ENCODE measurements at places on chromosomes 6 and 20.

GRCh38 chr20:63333241-63333836 is 27.8 kb downstream of the CHRNA4 start:
- DNase-seq: no peak

GRCh38 chr20:1817577-1818211 is 77.5 kb upstream of the SIRPA start:
- no peak for DNase-seq

GRCh38 chr20:11982289-11982954 is 64.7 kb downstream of the BTBD3 start:
- no peak for DNase-seq

DNA sequence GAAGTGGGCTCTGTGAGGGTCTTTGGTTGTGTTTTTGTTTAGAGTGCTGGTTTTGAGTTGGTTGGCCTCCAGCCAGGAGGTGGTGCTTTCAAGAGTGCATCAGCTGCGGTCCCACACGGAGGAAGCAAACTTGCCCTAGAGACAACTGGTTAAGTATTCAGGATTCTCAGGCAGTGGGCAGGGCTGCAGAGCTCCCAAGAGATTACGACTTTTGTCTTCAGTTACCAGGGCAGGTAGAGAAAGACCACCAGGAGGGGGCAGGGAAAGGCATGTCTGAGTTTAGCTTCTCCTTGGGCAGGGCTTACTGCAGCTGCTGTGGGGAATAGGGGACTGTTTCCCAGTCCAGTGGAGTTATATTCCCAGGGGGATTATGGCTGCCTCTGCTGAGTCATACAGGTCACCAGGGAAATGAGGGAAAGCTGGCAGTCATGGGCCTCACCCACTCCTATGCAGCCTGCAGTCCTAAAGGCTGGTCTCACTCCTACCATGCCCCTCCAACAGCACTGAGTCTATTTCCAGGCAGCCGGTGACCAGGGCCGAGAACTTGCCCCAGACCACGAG is 64.3 kb downstream of the TTI1 start:
- no peak for DNase-seq

DNA sequence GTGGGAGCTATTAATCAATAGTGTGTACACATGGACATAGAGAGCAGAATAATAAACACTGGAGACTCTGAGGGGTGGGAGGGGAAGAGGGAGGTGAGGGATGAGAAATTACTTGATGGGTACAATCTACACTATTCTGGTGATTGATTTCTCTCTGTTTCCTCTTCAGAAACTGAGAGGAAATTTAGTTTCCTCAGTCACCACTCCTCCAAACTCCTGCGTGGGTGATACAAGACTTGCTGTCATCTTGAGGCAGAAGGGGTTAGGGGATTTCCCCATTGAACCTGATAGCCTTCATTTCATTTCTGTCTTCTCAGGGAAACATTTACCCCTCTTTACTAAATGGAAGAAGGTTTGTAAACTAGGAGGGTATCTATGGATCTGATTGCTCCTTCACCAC is 84.3 kb upstream of the ESR1 start:
- no peak for DNase-seq

GRCh38 chr6:39980839-39981580 is 46.7 kb upstream of the MOCS1 start:
- no peak for DNase-seq

DNA sequence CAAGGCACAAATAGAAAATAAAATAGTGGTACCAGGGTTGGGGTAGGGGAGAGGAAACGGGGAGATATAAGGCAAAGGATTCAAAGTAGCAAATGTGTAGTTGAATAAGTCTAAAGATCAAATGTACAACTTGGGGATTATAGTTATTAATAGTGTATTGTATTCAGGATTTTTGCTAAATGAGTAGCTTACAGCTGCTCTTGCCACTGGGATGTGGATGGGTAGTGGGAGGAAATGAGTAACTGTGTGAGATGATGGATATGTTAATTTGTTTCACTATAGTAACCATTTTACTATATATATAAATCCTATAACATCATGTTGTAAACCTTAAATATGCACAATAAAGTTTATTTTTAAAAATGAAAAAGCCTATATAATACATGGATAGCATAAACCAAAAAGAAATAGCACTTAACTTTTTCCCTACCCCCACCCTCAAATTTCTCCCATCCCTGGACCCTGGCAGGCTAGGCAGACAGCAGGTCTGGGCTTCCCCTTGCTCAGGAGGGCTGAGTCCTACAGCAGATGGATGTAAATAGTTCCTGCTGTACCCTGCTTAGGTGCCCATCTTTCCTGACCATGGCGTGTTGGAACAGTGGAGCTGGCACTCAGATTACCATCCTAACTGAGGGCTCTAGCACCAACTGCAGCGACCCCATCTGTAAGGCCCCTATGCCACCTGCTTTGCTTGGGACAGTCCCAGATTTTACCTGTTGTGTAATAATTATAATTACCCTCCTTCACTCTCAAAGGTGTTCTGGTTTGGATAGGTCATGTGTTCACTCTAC is 28.6 kb upstream of the PBOV1 start:
- DNase-seq: no peak

GRCh38 chr6:42745083-42745639 is 742 bp downstream of the TBCC start:
- DNase-seq: peak; percentile 80

DNA sequence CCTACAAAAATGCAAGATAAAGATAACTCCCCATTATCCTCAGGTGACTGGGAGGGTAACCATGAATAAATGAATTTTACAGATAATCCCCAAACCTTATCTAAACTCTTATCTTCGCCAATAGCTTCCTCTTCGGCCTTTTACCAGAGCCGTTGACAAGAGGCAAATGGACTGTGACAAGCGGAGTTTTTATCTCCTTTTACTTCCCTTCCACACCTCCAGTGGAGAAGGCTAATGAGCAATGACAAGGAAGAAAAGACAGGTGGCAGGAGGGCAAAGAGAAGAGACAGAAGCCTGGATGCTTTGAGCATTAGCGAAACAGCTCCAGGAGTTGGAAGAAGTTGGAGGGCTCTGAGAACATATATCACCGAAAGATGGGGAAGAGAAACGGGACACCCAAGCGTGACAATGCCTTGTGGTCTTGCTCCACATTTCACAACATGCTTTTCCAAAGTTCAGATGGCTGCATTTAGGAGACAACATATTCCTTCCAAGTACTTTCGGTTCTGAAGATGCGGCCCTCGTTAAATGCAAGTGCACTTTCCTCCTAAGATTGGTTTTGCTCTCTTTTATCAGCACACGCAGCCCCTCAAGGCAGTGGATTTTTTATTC is 69.2 kb downstream of the PRDM1 start:
- no peak for DNase-seq

DNA sequence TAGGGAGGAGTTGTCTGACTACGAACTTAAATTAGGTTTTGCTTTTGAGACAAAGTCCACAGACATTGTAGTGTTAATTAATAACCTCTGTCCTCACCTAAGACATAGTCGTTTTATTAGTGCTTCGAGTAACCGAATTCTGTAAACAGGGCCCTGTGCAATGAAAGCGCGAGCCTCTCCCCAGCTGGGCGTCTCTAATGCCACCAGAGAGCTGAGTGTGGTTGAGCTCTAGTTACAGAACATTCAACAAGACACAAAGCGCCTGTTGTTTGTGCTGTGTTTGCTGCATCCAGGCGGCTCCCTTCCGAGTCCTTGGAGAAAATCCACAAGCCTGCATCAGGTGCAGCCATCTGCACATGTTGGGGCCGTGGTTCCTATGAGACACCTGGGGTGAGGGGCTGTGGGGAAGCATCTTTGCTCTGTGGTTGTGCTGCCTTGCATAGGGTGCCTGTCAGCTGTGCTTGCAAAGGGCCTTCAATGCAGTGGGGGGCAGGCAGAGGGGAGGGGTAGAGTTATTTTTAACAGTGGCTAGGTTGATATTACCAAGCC is 63.9 kb downstream of the CD164 start:
- DNase-seq: no peak

GRCh38 chr6:152338335-152339125 is 298.6 kb downstream of the SYNE1 start:
- DNase-seq: peak; percentile 85

DNA sequence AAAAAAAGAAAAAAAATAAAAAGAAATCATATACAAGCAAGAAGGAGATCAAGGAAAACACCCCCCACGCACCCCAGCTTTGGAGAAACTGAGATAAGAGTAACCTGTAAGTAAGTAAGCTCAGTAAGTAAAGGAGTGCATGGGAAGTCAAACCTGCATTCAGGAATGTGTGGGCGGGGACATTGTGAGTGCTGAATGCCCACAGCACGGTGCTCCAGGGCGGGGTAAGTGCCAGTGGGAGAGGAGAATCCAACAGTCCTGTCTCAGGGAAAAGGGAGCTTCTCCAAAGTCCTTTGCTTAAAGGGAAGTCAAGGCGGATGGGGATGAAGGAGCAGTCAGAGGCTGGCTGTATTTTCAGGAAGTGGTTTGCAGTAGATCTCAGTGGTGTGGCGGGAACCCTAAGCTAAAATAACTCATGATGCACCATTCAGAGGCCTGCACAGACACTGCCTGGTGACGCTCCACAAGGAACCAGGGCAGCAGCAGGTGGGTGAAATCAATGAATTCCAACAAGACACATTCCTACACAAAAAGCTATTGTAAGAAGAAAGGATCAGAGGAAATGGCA is 368.0 kb downstream of the QKI start:
- no peak for DNase-seq

- no peak for DNase-seq
Observed at GRCh38 chr6:107543088-107543487, 53.2 kb downstream of the SOBP start.

- no peak for DNase-seq
Observed at GRCh38 chr6:134706153-134706552, 243.7 kb downstream of the ALDH8A1 start.

DNA sequence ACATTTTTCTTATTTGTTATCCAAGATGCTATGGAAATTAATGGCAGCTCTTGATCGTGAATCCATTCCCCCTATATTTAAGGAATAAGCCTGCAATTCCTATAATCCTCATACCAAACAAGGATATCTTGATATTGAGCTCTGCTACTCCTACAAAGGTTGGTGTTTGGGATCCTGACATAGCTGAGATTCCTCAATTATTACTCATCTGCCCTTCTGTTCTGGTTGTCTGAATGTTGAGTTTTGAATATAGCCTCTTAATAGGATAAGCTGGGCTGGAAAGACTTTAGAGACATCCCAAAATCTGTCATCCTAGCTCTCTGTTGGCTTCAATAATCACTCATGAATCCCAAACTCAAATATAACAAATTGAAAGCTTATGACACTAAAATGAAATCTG is 49.9 kb downstream of the CLIC5 start:
- no peak for DNase-seq

DNA sequence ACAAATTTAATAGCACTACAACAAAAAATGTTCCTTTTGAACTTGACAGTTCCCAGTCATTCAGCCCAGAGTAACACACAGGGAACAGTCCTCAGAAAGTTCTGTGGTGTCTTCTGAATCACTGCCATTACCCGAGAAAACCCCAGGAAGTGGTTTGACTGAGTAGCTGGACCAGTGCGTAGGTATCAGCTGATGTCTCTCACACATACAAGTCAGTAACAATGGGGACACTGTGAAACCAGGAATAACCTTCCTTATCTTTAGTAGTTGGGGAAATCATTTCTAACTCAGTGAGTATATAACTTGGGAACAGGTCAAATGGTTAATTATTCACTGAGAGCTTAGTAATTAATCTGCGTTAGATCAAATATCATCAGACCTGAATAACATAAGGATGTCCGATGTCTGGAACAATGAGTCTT is 73.1 kb downstream of the HIVEP2 start:
- no peak for DNase-seq

DNA sequence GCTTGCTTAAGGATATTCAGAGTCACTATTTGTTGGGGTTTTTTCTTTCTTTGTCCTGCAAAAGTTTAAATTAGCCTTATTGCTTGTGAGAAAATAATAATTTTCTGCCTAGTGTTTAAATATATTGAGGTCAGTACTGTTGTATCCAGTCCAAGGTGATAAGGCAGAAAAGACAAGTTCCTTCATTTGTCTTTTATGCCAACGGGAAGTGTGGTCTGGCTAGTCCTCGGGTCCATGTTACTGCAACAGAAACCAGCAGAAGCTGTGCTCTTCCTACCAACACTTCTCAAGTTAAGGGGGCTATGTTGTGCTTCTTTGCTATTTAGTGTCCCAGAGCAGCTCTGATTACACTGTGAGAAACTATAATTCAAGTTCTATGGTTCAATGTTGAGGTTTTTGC is 301.1 kb downstream of the TBC1D7 start:
- no peak for DNase-seq

DNA sequence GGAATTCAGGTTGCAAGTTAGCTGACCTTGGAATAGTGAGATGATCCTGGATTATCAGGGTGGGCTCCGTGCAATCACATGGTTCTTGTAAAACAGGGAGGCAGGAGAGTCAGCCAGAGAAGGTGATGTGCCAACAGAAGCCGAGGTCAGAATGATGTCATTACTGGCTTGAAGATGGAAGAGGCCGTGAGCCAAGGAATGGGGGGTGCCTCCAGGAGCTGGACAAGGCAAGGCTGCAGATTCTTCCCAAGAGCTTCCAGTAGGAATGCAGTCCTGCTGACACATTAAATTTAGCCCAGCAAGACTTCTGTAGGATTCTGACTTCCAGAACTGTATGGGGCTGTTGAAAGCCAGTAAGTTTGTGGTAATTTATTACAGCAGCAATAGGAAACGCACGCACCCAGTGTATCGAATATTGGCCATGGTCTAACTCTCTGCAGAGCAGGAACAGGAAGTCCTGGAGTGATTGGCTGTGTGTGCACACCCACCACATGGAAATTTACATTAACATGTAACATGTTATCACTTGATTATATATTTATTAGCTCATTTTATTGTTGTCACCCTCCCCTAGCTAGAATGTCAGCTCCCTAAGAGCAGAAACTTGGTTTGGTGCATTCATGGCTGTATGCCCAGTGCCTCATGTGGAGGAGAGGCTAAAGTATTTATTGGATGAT is 19.1 kb downstream of the SLC24A3 start:
- no peak for DNase-seq

DNA sequence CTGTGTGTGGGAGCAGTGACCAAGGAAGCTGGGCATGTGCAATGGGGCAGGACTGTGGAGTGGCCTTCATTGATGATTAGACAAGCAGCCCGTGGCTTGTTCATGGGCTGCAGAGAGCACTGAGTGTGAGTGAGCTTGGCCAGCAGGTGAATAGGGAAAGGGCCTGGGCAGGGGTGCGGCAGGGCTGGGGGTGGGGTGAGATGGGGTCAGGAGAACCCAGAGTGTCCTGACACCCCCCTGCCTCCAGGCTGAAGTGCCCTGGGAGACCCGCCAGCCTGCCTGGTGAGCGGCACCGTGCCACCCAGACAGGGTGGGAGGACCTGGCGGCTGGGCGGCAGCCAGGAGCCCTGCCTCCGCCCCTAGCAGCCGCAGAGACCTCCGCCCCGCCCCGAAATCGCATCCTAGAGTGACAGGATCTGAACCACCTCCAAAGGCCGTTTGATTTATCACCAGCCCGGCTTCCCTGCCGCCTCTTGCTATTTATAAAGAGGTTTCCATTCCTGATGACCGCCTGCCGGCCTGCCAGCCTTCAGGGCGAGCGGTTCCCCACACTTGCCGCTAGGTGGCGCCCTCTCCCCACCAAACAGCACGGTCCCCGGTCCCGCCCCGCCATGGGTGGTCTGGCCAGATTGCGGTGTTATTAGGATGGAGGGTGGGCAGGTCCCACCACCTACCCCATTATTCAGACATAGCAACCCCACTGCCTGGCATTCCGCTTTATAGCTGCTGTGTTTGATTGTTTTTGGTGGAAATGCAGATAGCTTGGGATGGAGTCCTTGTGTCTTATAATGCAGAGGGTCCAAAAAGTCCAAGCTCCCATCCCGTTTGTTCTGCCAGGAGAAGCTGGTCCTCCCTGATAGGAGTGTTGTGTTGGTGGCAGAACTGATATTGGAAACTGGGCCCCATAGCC is 3.5 kb downstream of the MYLK2 start:
- peak; percentile 95 for DNase-seq

Data from posterior vena cava (tissue), 2 donors.